ENCODE measurements at places on chromosomes 16 and 17. TPM values are rescaled to one million over a fixed set of nuclear protein-coding genes. Genes with fewer than 3 reads are reported as not detected.

The CTRB2 gene
- 45.0 TPM for total RNA-seq

DNA sequence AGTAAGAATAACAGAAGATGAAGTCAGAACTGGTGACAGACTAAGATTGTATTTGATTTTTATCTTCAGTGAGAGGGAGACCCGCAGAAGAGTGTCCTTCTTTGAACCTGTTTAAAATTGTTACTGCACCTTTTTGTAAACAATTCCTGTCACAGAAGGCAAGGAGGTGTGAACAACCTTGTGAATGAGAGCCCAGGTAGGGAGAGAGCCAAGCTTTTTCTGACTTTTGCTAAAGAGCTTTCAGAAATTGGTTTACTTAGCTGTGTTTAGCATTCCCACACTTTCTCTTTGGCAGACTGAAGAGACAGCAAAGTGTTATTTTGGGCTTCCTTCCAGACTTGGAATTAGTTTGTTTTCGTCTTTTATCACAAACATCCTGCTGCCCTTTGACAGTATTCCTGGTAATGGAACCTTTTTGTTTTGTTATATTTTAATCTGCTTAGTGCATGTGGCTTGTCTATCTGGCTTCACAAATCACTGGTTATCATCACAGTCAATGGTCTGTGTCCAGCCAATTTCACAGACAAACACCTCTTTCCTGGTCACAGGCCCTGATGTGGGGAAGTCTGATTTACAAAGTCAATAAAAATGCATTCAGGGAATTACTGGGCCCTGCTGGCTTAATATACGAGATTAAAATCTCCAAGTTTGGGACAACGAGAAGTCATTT lies 85.7 kb upstream of the HS3ST2 start:
- no peak for DNase-seq
- H3K4me1 ChIP-seq, result no peaks in the 10 kb centered on the region
- no peak overlapping the region for H3K27ac ChIP-seq
- H3K27me3 ChIP-seq, result no peaks in the 10 kb centered on the region
- no peak overlapping the region for H3K4me3 ChIP-seq

DNA sequence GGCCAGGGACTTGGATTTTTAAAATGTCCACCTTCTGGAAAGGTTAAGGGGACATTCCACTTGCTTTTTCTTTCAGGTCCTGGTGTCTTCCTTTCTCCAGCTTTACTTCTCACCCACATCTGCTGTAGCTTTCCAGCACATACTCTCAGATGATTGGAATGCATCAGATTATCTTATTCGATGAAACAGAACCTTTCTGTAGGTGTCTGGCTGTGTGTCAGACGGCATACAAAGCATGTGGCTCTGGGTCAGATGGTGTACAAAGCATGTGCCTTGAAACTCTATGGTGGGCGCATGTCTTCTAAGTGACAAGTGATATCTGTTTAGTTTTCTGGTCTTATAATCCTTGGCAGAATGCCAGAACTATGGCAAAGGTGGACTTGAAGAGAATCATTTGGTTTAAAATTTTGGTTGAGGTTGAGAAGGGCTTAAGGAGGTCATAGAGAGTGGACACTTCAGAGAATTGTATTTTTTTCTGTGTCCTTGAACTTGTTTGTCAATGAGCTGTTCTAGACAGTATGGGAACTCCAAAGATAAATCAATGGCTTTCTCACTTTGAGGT lies 125.3 kb downstream of the FTO start:
- no peak overlapping the region for H3K27ac ChIP-seq
- no peak overlapping the region for H3K4me3 ChIP-seq
- no peaks in the 10 kb centered on the region for H3K27me3 ChIP-seq

GRCh38 chr17:9969301-9969935 lies 64.3 kb upstream of the RCVRN start:
- no peak overlapping the region for H3K4me3 ChIP-seq
- H3K27ac ChIP-seq, result peak overlapping the region; percentile 31
- H3K27me3 ChIP-seq, result no peaks in the 10 kb centered on the region
- peaks cover 40% of the 10 kb centered on the region for H3K4me1 ChIP-seq
- no peaks in the 10 kb centered on the region for H3K36me3 ChIP-seq
- DNase-seq, result no peak

The ALOX12 gene
- total RNA-seq, result not detected

- no peaks in the 10 kb centered on the region for H3K27me3 ChIP-seq
- peak overlapping the region; percentile 71 for H3K4me3 ChIP-seq
- H3K4me1 ChIP-seq, result peaks cover 22% of the 10 kb centered on the region
Observed at GRCh38 chr16:8675183-8676159, 1.1 kb downstream of the ABAT start.

DNA sequence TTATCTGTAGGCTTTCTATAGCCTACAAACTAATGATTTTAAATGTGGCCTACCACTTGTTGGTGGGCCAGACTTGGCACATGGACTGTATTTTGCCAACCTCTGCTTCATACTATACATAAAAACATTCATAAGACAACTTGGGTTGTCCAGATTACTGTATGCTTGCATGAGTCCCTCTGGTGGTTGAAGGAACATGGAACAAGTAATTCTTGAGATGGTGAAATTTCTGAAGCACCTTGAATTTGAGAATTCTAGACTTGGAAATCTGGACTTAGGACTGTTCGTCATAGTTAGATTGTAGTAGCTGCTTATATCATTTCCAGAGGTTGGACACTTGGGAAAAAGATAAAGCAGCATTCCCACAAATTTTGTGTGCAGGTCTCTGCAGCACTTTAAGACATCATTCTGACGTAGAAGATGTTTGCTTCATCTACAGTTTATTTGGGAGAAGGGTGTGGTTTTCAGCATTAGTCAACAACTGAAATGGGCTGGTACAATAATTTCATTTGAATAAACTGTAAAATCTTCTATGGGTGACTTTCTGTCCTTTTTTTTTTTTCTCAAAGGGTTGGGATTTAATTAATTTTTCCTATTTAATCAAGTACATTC lies 31.2 kb downstream of the NFATC3 start:
- H3K27ac ChIP-seq, result no peak overlapping the region
- no peaks in the 10 kb centered on the region for H3K36me3 ChIP-seq
- no peak for DNase-seq
- peaks cover 5% of the 10 kb centered on the region for H3K4me1 ChIP-seq
- H3K27me3 ChIP-seq, result no peaks in the 10 kb centered on the region

DNA sequence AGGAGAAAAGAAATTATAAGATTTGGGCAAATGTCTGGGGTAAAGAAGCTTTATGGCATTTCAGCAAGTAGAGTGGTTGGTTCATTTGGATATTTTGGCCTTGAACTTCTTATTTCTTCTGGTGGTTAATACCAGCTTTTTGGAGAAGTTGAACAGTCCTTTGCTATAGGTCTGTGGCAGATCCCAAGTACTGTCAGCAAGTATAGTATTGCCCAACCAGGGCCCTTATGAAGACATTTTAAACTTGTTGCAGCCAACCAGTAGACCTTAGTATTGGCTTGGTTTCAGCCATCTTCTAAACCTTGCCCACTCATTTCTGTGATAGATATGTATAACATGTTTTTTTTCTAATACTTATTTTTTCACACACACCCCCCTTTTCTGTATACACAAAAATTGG lies 2.2 kb downstream of the SP2 start:
- no peaks in the 10 kb centered on the region for H3K27me3 ChIP-seq
- no peak overlapping the region for H3K4me3 ChIP-seq
- no peaks in the 10 kb centered on the region for H3K4me1 ChIP-seq
- no peak for DNase-seq
